Transverse colon (tissue), 4 donors: ENCODE measurements at places on chromosomes 4 and X. TPM values are rescaled to one million over a fixed set of nuclear protein-coding genes. Genes with fewer than 3 reads are reported as not detected.

DNA sequence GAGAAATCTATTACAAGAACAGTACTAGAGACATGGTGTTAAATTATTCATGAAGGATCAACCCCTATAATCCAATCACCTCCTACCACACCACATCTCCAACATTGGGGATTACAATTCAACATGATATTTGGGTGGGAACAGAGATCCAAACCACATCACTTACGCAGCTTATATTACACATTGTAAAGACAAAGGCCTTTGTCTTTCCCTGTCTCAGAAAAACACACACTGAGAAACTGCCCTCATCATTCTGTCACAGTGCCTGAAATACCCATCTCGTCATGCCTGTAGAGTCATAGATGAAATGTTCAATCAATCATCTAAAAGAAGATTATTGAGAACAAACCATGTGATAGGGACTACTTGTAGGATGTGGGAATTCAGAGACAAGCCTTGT lies 558.8 kb upstream of the GRIA3 start:
- no peaks in the 10 kb centered on the region for H3K27me3 ChIP-seq
- no peak overlapping the region for H3K4me3 ChIP-seq
- H3K36me3 ChIP-seq, result no peaks in the 10 kb centered on the region
- no peak overlapping the region for H3K27ac ChIP-seq

CDS1 gene
- total RNA-seq, result 44.0 TPM

DNA sequence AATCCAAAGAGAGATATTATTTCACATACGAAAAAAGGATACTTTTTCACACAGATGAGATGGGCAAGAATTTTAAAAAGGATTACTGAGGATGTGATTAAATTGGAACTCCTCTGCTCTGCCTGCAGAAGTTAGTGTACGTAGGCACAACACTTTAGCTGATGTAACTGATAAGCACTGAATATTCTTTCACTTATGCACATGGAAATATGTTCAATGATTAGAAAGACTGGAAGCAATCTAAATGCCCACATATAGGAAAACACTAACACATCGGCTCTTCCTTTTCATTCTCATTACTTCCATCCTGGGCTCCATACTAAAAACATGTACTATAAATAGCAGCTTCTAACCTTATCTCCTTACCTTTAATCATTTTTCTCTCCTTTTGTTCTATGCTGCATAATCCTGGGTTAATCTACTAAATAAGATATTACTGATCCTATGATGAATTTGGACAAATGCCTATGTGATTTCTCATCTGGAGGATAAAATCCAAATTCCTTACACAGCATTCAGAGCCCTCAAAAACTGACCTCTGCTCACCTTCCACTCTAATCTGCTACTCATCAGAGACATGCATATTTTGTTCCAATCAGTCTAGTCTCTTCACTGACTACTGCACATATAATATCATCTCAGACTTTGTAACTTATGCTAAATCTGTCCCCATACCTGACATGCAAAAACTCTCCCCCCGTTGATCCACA lies 197.8 kb downstream of the PDGFC start:
- H3K27ac ChIP-seq, result no peak overlapping the region
- no peaks in the 10 kb centered on the region for H3K27me3 ChIP-seq
- no peak for DNase-seq

GRCh38 chr4:152462047-152462446 lies 73.8 kb downstream of the FBXW7 start:
- peaks cover 23% of the 10 kb centered on the region for H3K4me1 ChIP-seq
- no peaks in the 10 kb centered on the region for H3K27me3 ChIP-seq
- no peaks in the 10 kb centered on the region for H3K36me3 ChIP-seq
- peak overlapping the region; percentile 41 for H3K27ac ChIP-seq

GRCh38 chrX:35890699-35891098 lies 28.8 kb upstream of the CFAP47 start:
- no peaks in the 10 kb centered on the region for H3K27me3 ChIP-seq
- H3K4me1 ChIP-seq, result no peaks in the 10 kb centered on the region
- no peak overlapping the region for H3K27ac ChIP-seq
- H3K36me3 ChIP-seq, result no peaks in the 10 kb centered on the region
- H3K4me3 ChIP-seq, result no peak overlapping the region

GRCh38 chr4:48748949-48749596 lies 31.0 kb downstream of the FRYL start:
- H3K4me3 ChIP-seq, result no peak overlapping the region
- H3K4me1 ChIP-seq, result peaks cover 25% of the 10 kb centered on the region
- no peaks in the 10 kb centered on the region for H3K27me3 ChIP-seq
- H3K36me3 ChIP-seq, result no peaks in the 10 kb centered on the region
- no peak for DNase-seq

DNA sequence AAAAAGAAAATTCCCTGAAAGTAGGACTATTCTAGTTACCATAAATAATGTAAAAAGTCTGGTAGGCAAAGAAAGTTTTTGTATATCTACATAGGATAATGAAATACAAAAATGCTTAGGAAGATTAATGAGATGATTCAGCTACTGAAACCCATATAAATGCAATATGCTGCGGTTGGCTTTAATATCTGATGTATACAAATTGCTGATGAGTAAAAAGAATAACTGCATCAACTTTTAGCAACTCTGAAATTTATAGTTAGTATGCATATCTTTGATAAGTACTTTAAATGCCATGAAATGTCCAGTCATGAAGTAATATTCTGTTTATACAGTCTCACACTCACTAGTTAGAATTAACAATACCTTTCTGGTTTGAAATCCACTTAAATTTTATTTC lies 404.8 kb downstream of the TLL1 start:
- no peaks in the 10 kb centered on the region for H3K27me3 ChIP-seq
- no peaks in the 10 kb centered on the region for H3K36me3 ChIP-seq
- H3K27ac ChIP-seq, result no peak overlapping the region
- no peaks in the 10 kb centered on the region for H3K4me1 ChIP-seq
- no peak for DNase-seq

GRCh38 chr4:1594871-1595788 lies 89.0 kb downstream of the FAM53A start:
- H3K4me3 ChIP-seq, result no peak overlapping the region
- DNase-seq, result no peak
- no peaks in the 10 kb centered on the region for H3K4me1 ChIP-seq
- no peak overlapping the region for H3K27ac ChIP-seq

CT45A5 gene
- not detected for total RNA-seq

FAM9B gene
- not detected for total RNA-seq

DNA sequence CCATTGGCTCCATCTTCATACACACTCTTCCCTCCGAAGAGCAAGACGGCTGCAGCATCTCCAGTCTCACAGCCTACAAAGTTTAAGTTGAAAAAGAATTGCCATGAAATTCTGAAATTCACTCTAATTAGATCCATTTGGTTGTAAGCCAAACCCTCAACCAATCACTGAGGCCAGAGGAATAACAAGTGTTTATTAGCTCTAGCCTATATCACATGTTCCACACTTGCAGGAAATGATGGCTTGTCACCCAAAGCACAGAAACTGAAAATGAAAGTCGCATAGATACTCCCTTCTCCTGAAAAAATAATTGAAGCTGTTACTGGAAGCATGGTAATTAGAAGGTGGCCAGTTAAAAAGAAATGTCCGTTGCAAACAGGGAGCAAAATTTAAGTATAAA lies 1071.8 kb downstream of the CCSER1 start:
- no peak for DNase-seq
- H3K4me1 ChIP-seq, result no peaks in the 10 kb centered on the region
- no peak overlapping the region for H3K27ac ChIP-seq
- H3K36me3 ChIP-seq, result no peaks in the 10 kb centered on the region

DNA sequence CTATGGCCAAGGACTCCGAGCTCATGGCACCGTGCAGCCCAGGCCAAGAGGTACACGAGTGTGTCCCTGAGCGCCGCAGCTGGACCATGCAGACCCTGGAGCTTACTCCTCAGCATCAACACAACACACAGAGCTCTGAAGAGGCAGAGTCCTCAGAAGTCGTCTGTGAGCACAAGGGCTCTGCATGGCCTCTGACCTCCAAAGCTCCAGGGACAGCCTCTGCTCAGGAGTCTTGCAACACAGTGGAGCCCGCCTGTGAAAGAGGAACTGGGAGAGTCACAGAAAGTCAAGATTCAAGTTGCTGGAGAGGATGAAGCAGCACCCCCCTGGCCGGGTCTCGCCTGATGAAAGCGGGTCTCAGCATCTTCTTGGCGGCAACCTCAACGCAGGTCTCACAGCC lies 2.9 kb downstream of the LRPAP1 start:
- DNase-seq, result no peak
- H3K36me3 ChIP-seq, result peaks cover under 1% of the 10 kb centered on the region
- no peak overlapping the region for H3K27ac ChIP-seq
- peaks cover 24% of the 10 kb centered on the region for H3K4me1 ChIP-seq
- no peak overlapping the region for H3K4me3 ChIP-seq
- H3K27me3 ChIP-seq, result no peaks in the 10 kb centered on the region

GRCh38 chr4:52931243-52931642 lies 69.1 kb downstream of the RASL11B start:
- no peak for DNase-seq
- H3K27ac ChIP-seq, result no peak overlapping the region
- no peaks in the 10 kb centered on the region for H3K4me1 ChIP-seq
- no peaks in the 10 kb centered on the region for H3K36me3 ChIP-seq
- H3K27me3 ChIP-seq, result no peaks in the 10 kb centered on the region
- H3K4me3 ChIP-seq, result no peak overlapping the region

- H3K27me3 ChIP-seq, result peaks cover 30% of the 10 kb centered on the region
- DNase-seq, result no peak
- H3K4me3 ChIP-seq, result peak overlapping the region; percentile 3
- no peak overlapping the region for H3K27ac ChIP-seq
- H3K36me3 ChIP-seq, result no peaks in the 10 kb centered on the region
These were observed 6.3 kb upstream of the LETM1 start for GRCh38 chr4:1862055-1862911.

GRCh38 chrX:118347736-118348135 lies 1.8 kb downstream of the WDR44 start:
- no peaks in the 10 kb centered on the region for H3K27me3 ChIP-seq
- peak overlapping the region; percentile 82 for H3K4me3 ChIP-seq
- peaks cover 19% of the 10 kb centered on the region for H3K4me1 ChIP-seq
- DNase-seq, result no peak

GRCh38 chr4:104811727-104812126 lies 317.0 kb upstream of the CXXC4 start:
- H3K4me1 ChIP-seq, result no peaks in the 10 kb centered on the region
- H3K27me3 ChIP-seq, result no peaks in the 10 kb centered on the region
- no peak overlapping the region for H3K4me3 ChIP-seq
- H3K27ac ChIP-seq, result no peak overlapping the region

DNA sequence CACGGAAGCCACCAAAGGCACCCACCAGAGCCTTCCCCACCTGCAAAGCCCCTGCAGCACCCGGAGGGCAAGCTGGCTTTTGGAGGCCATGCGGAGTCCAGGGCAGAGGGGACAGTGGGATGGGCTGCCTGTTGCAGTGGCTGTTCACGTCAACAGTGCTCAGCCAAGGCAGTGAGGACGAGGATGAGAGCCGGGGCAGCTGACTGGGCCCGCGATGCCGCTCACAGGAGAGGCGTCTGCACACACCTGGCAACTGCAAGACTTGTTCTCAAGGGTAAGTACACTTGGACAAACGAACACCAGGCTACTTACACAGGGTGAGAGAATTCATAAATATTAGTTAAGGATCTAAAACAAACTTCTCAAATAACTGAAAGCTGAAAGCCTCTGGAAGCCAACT lies 19.6 kb downstream of the FGFR3 start:
- peaks cover 3% of the 10 kb centered on the region for H3K4me1 ChIP-seq
- H3K36me3 ChIP-seq, result no peaks in the 10 kb centered on the region
- H3K27me3 ChIP-seq, result no peaks in the 10 kb centered on the region
- H3K4me3 ChIP-seq, result no peak overlapping the region
- DNase-seq, result no peak

DNA sequence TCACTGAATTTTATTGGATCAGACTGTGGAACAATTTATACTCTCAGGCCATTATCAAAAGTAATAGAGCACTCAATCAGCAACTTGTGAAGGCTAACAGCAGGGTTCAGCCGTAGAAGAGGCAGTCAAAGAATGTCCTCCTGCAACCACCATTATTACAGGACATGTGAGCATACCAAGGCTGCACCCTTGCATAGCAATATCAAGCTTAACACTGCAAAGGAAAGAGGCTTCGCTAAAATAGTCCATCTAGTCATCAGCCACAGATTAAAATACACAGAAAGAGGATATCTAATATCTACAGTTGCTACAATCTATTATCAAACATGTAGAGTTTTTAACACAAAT lies 42.9 kb upstream of the TMPRSS11B start:
- H3K27ac ChIP-seq, result no peak overlapping the region
- no peak overlapping the region for H3K4me3 ChIP-seq
- H3K36me3 ChIP-seq, result no peaks in the 10 kb centered on the region
- no peaks in the 10 kb centered on the region for H3K27me3 ChIP-seq

- H3K27me3 ChIP-seq, result no peaks in the 10 kb centered on the region
- H3K27ac ChIP-seq, result peak overlapping the region; percentile 12
- no peaks in the 10 kb centered on the region for H3K36me3 ChIP-seq
These were observed 12.5 kb downstream of the RELL1 start for GRCh38 chr4:37673538-37674192.

GRCh38 chr4:32140636-32141035 lies 1420.5 kb downstream of the PCDH7 start:
- DNase-seq, result no peak
- H3K4me1 ChIP-seq, result no peaks in the 10 kb centered on the region
- H3K27ac ChIP-seq, result no peak overlapping the region

- H3K4me3 ChIP-seq, result no peak overlapping the region
- H3K36me3 ChIP-seq, result no peaks in the 10 kb centered on the region
- no peak for DNase-seq
- H3K27me3 ChIP-seq, result no peaks in the 10 kb centered on the region
These were observed 23.8 kb downstream of the VCX2 start for GRCh38 chrX:8147226-8147625.

DNA sequence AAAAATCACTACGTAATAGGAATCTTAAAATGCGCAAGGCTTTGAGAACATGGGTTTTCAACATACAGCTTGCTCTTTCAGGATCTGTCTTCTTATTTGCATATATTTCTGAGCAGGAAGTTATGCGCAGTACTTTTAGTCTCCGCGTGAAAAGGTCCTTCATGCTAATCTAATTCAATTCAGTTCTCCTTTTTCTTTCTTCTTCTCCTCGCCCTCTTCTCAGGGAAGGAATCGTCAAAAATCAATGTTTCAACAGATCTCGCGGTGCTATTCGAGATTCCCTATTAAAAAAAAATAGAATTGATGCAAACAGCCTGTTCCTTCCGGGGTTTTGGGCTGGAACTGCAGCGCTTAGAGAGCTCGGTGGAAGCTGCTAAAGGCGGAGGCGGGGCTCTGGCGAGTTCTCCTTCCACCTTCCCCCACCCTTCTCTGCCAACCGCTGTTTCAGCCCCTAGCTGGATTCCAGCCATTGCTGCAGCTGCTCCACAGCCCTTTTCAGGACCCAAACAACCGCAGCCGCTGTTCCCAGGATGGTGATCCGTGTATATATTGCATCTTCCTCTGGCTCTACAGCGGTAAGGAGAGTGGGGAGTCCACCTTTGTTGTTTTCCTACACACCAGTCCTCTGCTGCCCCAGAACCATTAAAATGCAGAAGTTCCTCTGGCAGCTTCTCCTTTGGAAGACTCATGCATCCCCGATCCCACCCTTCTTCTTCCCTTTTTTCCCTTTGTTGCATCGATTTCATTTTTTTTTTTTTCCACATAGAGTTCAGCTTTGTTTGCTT lies at the start of the genes HMGN5 and SH3BGRL:
HMGN5 (minus strand) TSS at position 243 of the 785 bp plus-strand sequence. CDS start 80,364 bp downstream, outside the sequence.
SH3BGRL (plus strand) TSS at position 432 of the 785 bp plus-strand sequence; CDS start at position 531, 99 bp downstream.
- no peaks in the 10 kb centered on the region for H3K4me1 ChIP-seq
- H3K4me3 ChIP-seq, result peak within 1 kb of the TSS; percentile 57
- peak within 1 kb of the TSS; percentile 88 for H3K27ac ChIP-seq
- DNase-seq, result peak; percentile 83

STAP1 gene
- 6.2 TPM for total RNA-seq
